ENCODE measurements at places on chromosomes 3 and 15. TPM values are rescaled to one million over a fixed set of nuclear protein-coding genes. Genes with fewer than 3 reads are reported as not detected.

TRH gene
- total RNA-seq, result not detected

MST1R gene
- total RNA-seq, result 1.1 TPM

TEX9 gene
- total RNA-seq, result not detected

RPL29 gene
- total RNA-seq, result 598 TPM

ZDHHC23 gene
- 8.5 TPM for total RNA-seq

RAB6B gene
- 3.3 TPM for total RNA-seq

Data from MG63 (cell line).